Stimulated activated CD8-positive, alpha-beta memory T cell treated with anti-CD3 and anti-CD28 coated beads, Interleukin-12 subunit alpha, Interleukin-12 subunit beta, amount 100 ng/mL, for 4 hours (primary cell): ENCODE measurements at places on chromosomes 4 and X.

- no peak for DNase-seq
These were observed 171.9 kb downstream of the GALNTL6 start for GRCh38 chr4:171985129-171985528.

DNA sequence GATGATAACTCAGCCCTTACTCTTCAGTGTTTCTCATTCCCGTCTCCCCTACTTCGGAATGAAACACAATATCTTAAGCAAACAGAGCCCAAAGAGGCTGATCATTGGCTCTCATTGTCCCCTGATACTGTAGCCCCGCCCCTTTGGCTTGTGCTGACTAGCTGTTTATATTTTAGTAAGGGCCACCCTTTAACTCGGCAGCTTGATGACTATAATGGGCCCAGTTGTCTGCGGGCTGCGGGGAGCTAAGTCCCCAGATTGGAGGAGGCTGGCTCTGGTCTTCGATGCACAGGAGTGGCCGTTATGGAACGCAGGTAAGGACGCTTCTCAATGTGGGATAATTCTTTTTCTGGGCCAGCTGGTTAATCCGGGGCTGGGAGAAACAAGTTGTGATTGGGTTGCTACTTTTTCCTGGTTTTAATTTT lies at the start of gene TRIM2:
Gene TRIM2 (plus strand): TSS at position 197 of the 425 bp plus-strand sequence. CDS start 88 bp downstream, at position 285.
- DNase-seq = no peak

DNA sequence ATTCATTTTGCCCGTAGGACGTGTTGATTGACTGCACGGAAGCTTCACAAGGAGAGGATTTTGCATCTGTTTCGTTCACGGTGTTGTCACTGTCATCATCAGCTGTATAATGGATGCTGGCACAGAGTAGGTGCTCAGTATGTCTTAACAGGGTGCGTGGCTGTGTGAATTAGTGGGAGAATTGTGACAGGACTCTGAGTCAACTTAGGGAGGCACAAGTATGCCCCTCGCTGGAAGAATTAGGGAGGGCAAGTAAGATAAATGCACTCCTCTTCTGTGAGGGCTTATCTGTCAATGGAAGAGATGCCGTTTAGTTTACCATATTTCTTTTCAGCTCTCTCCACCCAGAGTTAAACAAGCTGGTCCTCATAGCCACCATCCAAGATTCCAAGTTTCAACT lies 107.2 kb downstream of the TRIML1 start:
- no peak for DNase-seq

GRCh38 chr4:77636902-77637301 lies 31.3 kb downstream of the CXCL13 start:
- DNase-seq = no peak

- DNase-seq = no peak
These were observed 1418.4 kb downstream of the PCDH18 start for GRCh38 chr4:136113921-136114320.

DNA sequence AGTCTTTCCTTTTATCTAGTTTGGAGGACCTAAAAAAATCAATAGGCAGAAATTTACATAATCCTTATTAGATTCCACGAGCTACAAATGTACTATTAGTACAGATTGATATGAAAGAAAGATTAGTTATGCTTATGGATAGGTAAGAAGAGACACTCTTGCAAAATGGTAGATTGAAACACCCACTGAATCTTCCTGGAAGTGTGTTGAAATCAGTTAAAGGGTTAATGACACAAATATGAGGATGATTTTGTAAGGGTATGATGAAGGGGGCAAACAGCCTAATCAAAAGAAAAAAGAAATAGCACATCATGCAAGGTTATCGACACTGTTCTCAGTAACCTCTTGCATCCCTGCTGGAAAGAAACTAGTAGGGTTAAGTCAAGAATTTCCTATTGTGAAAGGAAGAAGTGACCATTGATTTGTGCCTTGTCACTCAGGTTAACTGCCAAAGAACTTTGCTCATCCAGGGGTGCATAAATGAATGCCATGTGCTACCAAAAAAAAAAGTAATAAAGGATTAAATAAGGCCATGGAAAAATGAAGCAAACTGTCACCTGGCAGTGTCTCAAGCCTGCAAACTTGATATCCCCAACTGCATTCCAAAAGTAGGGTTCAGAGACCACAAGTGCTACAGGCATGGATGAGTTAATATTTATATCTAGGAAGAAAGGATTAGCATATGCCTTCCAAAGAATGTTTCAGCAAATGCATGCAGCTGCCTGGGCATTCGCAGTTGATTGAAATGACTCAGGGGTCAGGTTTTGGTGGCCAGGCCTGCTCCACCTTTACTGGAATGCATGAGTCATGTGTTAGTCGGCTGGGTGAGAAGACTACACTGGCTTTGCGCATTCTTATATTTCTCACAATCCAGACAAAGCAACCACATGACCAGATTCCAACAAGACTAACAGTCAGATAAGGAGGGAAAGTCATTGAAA lies 78.3 kb upstream of the ATXN3L start:
- DNase-seq = peak; percentile 6
